GM12891 (cell line): ENCODE measurements at places on chromosomes 13 and 19.

DNA sequence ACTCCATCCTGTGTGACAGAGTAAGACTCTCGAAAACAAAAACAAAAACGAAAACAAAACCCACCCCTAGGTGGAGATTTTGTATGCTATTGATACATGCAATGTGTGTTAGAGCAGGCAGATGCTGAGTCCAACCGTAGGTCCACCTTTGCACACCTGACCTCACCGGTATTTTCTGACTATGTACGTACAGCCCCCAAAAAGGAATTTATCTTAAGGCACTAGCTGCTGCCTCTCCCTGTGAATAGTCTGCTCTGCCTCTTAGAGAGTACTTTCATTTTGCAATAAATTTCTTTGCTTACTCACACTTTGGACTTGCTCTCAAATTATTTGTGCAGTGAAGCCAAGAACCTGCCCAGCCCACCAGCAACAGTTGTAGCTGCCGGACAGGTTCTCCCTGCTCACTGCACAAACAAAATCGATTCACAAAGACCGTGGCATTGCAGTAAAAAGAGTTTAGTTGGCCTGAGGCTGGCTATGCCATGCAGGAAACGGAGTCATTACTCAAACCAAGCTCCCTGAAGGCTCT is 8.2 kb upstream of the ZNF77 start:
- no peak for DNase-seq

DNA sequence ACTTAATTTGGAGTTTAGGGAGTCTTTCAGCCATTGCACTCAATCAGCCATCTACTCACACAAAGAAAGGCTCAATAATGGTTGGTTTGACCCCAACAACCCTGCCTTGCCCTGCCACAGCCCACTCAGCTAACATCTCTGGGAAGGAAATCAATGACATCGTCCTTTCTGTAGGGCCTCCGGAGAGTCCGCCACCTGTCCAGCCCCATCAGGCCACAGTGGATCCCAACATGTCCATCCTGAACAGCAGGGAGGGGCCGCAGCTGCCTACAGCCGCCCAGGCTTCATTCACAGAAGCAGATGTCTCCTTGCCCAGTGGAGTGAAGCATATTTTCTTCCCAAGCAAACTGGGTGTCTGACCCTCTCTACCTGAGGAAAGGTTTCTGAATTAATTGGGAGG is 4.2 kb upstream of the CDX2 start:
- DNase-seq, result no peak

DNA sequence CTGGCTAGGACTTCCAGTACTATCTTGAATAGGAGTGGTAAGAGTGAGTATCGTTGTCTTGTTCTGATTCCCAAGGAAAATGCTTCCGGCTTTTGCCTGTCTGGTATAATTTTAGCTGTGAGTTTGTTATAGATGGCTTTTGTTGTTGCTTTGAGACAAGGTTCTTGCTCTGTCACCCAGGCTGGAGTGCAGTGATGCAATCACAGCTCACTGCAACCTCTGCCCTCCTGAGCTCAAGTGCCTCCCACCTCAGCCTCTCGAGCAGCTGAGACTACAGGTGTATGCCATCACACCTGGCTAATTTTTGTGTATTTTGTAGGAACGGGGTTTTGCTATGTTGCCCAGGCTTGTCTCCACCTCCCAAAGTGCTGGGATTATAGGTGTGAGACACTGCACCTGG is 6.1 kb upstream of the ZNF543 start:
- no peak for DNase-seq

GRCh38 chr19:34938886-34939285 is 12.2 kb downstream of the ZNF30 start:
- no peak for DNase-seq

- no peak for DNase-seq
Measured at GRCh38 chr13:22073718-22074117, 402.8 kb downstream of the FGF9 start.
